SK-N-SH (cell line): ENCODE measurements at places on chromosomes 12 and 14.

- DNase-seq: no peak
Measured at GRCh38 chr14:90599339-90599738, 202.5 kb downstream of the CALM1 start.

- DNase-seq: no peak
Measured at GRCh38 chr14:36935976-36936678, 236.3 kb downstream of the SLC25A21 start.

- no peak for DNase-seq
Measured at GRCh38 chr14:73834261-73834625, 17.4 kb upstream of the PTGR2 start.

GRCh38 chr14:36450550-36450949 lies 69.5 kb downstream of the NKX2-1 start:
- no peak for DNase-seq

- peak; percentile 15 for DNase-seq
Measured at GRCh38 chr12:65123435-65124063, 2.4 kb upstream of the WIF1 start.

DNA sequence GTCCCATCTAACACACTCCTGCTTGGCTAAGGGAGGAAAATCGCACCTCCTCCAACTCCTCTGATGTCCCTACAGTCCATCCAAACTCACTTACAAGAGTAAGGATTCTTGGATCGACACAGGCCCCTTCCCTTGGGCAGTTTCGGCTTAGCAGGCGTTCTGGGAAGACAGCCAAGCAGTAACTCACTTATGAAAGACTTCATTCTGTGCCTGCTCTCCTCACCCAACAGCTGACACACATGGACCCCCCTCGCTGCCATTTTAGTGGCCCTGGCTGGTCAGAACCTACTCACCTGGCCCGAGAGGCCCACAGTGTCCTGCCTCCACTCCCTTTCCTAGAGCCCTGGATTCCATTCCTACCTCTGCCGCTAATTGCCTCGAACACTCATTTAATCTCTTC lies 52.3 kb upstream of the BCL2L14 start:
- no peak for DNase-seq

DNA sequence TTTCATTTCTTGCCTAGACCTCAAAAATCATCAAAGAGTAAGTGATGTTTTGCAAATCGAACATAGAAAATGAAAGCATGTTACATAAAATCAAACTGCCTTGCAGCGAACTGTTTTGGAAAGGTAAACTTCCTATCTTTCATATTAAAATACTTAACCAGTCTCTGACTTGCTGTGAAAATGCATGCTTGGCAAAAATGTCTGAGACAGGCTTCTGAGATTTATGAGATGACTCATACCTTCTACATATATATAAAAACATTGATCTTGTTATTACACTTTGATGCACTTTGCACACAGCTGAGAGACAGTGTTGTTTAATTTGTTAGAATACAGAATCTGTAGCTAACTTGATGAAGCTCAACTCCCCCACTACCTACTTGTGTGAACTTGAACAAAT lies 179.1 kb downstream of the KITLG start:
- no peak for DNase-seq

- DNase-seq: peak; percentile 82
Measured at GRCh38 chr12:124399622-124400021, 104.7 kb downstream of the RFLNA start.

GRCh38 chr12:5487948-5488625 lies 56.2 kb downstream of the NTF3 start:
- no peak for DNase-seq
